Right lobe of liver (tissue), 6 donors: ENCODE measurements at places on chromosomes 2 and 18. TPM values are rescaled to one million over a fixed set of nuclear protein-coding genes. Genes with fewer than 3 reads are reported as not detected.

Gene RHOB
- 252 TPM for total RNA-seq

Gene GAL3ST2
- total RNA-seq = 0.53 TPM

Gene ALPI
- total RNA-seq = 0.19 TPM

DNA sequence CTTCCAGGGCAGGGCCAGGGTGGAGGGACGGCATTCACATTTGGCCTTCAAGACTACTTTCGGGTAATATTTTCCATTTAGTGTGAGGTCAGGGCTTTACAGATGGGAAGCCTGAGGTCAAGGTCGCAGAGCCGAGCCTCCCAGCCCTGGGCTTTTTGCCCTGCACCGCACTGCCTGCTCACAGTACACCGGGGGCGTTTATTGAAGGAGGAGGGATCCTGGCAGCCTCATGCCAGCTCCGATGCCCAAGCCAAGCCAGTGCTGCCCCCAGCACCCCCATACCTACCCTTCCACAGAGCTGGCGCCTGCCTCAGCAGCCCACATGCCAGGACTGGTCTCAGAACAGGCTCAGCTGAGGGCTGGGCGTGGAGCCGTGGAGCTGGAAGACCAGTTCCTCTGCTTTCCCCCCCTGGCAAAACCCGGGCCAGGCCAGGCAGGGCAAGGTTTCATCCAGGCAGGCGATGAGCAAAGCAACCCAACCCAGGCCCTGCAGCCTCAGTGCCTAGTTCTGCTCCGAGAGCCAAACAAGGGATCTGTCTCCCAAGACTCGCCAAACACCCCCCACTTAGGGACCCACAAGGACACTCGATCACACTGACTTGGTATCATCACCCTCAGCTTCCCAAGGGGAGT lies 11.9 kb downstream of the SDC1 start:
- peak overlapping the region; percentile 98 for H3K27ac ChIP-seq
- no peaks in the 10 kb centered on the region for H3K27me3 ChIP-seq
- H3K4me3 ChIP-seq = no peak overlapping the region
- no peaks in the 10 kb centered on the region for H3K36me3 ChIP-seq
- peak; percentile 93 for DNase-seq
- peaks cover 80% of the 10 kb centered on the region for H3K4me1 ChIP-seq

GRCh38 chr2:99543247-99543646 lies 53.4 kb upstream of the REV1 start:
- no peaks in the 10 kb centered on the region for H3K27me3 ChIP-seq
- H3K4me1 ChIP-seq = no peaks in the 10 kb centered on the region
- H3K4me3 ChIP-seq = no peak overlapping the region
- H3K36me3 ChIP-seq = no peaks in the 10 kb centered on the region
- no peak for DNase-seq

DNA sequence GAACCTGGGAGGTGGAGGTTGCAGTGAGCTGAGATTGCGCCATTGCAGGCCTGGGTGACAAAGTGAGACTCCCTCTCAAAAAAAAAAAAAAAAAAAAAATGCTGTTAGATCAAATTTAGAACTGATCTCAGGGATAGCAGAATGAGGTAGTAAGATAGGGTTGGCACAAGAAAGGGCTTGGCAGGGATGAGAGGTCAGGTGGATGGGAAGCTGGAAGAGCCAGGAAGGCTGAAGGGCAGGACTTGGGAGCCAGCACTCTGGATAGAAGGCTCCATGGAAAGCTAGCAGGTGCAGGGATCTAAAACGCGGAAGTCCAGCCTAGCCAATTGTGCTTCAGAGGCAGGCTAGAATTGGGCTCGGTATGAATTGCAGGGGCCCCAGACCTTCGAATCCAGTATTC lies 250.9 kb upstream of the SP5 start:
- no peaks in the 10 kb centered on the region for H3K36me3 ChIP-seq
- peaks cover 30% of the 10 kb centered on the region for H3K4me1 ChIP-seq
- no peaks in the 10 kb centered on the region for H3K27me3 ChIP-seq

DNA sequence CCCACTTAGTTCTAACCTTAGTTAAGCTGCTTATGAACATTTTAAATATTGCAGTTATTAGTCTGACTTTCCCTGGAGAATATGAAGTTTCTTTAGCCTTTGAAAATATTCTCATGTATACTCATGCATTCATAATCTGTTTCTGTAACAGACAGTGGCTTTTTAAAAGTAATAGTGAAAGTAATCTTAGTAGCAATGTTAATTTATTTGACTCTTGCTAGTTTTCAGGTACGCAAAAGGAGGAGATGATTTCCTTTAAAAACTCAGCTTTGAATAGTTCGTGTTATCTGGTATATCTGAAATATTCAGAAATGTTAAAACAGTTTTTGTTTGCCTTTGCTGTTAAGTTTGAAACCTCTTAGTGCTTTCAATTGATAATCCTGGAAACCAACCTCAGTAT lies 3.8 kb downstream of the ANKRD12 start:
- no peaks in the 10 kb centered on the region for H3K27me3 ChIP-seq
- no peak for DNase-seq
- no peak overlapping the region for H3K4me3 ChIP-seq
- peak overlapping the region; percentile 14 for H3K27ac ChIP-seq
